ENCODE measurements at places on chromosomes 2 and 18.

- DNase-seq: peak; percentile 62
Measured at GRCh38 chr2:10162586-10163497, 40.3 kb downstream of the RRM2 start.

GRCh38 chr2:129741623-129742022 is 237.8 kb upstream of the RAB6C start:
- no peak for DNase-seq

GRCh38 chr18:7614042-7614441 is 46.9 kb downstream of the PTPRM start:
- no peak for DNase-seq

DNA sequence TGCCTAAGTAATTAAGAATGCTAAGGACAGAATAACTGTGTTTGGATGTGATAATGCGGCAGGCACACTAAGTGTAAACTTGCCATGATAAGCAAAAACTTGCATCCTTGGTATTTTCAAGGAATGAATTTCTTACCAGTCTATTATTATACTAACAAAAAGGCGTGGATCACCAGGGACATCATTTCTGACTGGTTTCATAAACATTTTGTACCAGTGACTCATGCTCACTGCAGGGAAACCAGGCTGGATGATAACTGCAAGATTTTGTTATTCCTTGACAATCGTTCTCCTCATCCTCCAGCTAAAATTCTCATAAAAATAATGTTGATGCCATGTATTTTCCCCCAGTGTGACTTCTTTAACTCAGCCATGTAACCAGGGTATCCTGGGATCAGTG is 289.5 kb downstream of the CDCA7 start:
- no peak for DNase-seq

DNA sequence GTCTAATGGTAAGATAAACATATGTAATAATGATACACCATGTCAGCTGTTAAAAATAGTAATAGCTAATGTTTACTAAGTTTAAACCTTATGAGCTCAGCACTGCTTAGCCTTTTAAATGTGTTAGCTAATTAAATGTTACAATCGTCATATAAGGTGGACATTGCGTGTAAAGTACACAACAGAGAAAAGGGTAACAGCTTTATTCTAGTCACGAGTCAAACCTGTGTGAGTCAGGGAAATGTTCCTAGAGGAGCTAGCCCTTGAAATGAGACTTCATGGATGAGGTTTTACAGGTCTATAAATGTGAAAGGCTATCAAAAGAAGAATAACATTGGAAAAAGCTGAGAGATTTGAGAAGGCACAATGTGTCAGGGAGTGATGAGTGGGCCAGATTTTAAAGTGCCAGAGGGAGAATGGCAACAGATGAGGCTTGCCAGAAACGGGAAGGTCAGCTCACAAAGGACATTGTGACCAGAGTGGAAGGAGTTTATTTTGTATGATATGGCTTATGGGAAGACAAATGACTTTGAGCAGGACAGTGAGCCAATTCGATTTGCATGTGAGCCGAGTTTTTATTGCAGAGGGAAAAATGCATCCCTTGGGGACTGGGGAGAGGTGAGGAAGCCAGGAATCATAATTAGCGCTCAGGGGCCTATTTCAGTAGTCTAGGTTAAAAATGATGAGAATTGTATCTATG is 276.3 kb downstream of the CTNNA2 start:
- DNase-seq: no peak

GRCh38 chr2:145690183-145690778 is 1170.4 kb upstream of the ZEB2 start:
- DNase-seq: no peak

GRCh38 chr2:102385522-102385921 is 29.9 kb downstream of the IL18R1 start:
- no peak for DNase-seq

GRCh38 chr2:188524519-188525113 is 232.9 kb downstream of the GULP1 start:
- peak; percentile 16 for DNase-seq

GRCh38 chr18:59881728-59882656 is 17.8 kb upstream of the PMAIP1 start:
- DNase-seq: no peak

- DNase-seq: no peak
Measured at GRCh38 chr18:4369705-4370104, 85.4 kb downstream of the DLGAP1 start.

DNA sequence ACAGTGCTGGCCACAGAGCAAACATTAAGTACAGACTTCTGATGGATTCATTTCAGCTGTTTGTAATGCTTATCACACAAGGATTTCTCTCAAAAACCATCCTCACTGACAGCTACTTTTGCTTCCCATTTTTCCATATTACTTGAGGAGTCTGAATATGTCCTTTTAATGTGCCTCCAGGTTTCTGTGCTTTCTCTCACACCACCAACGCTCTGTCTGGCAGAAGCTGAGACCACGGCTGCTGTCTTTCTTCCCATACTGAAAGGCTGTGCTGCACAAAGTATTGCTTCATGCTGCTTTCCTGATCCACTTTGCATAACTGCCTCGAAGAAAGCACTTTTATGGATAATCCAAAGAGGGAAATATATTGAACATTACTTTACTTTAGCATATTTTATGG is 312.1 kb upstream of the ZEB2 start:
- DNase-seq: no peak

DNA sequence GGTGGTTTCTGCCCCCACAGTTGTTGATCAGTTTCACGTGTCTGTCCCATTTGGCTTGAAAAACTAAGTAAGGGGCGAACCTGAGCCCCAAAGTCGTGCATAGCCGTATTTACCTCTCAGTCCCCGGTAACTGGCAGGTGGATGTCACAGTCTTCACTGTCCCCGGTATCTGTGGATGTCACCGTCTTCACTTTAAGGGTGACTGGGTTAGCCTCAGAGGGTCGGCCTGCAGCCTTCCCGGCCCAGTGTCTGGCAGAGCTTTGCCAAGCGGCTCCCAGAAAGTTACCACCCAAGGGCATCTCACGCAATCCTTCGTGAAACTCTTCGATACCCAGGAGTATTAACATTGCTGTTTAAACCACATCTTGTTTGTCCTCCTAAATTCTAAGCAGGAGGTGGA is 125.3 kb upstream of the CTDP1 start:
- no peak for DNase-seq

GRCh38 chr2:154978710-154979109 is 280.2 kb downstream of the KCNJ3 start:
- no peak for DNase-seq

DNA sequence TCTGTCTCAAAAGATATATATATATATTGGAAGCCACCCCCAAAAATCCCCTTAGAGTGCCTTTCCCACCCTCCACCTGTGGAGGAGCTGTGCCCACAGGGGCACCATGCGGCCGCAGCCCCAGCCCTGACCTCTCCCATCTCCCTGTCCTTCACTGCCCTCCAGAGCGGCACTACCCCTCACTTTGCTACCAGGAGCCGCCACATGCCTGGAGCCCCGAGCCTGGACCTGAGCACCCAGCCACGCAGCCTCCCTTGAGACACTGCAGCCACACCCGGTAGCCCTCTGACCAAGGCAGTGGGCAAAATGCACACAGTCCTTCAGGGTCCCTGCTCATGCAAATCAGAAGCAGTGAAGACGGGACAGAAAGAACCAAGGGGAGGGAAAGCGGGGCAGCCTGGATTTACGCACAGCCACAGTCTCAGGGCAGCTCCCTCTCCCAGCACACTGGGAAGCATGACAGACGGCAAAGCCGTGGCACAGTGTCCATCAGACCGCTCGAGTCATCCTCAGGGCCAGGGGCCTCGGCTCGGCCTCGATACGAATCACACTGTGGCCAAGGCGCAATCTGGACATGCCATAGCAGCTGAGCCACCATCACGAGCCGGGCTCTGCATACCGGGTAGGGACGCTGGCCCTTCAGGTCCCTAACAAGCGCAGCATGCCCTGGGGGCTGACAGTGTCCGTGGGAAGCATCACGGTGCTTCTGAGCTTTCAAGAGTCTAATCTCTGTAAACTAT is 10.1 kb downstream of the HDAC4 start:
- no peak for DNase-seq

- DNase-seq: no peak
Measured at GRCh38 chr18:9741793-9742523, 33.9 kb downstream of the RAB31 start.

GRCh38 chr2:236535024-236535423 is 34.6 kb upstream of the ACKR3 start:
- no peak for DNase-seq

DNA sequence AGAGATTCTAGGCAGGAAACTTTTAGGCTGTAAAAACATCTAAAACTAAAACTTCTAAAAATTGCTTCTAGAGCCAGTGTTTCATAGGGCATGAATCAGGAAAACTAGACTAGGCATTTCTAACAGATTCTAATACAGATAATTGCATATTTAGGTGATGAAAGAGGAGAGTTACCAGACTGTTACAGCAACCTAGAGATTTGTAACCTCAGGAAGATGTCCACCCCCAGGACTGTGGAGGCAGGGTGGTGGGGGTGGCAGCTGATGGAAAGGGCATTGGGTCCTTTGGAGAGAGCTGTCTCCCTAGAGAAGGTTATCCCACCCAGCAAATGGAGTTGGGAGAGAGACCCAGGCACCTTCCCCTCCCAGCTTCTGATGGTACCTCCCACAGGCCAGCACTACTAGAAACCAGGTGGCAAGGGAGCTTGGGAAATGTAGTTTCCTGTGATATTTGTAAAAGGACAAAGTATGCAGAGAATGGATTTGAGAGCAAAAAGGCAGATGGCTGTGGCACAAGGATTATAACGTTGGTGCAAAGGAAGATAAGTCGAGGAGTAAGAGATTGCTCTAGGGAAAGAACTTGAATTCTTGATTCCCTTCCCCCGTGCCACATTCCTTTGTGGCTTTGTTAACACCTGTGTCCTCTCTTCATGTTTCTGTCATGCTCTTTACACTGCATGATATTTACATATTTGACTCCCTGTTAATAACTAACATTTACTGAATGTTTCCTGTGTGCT is 75.6 kb upstream of the MGAT5 start:
- DNase-seq: no peak

DNA sequence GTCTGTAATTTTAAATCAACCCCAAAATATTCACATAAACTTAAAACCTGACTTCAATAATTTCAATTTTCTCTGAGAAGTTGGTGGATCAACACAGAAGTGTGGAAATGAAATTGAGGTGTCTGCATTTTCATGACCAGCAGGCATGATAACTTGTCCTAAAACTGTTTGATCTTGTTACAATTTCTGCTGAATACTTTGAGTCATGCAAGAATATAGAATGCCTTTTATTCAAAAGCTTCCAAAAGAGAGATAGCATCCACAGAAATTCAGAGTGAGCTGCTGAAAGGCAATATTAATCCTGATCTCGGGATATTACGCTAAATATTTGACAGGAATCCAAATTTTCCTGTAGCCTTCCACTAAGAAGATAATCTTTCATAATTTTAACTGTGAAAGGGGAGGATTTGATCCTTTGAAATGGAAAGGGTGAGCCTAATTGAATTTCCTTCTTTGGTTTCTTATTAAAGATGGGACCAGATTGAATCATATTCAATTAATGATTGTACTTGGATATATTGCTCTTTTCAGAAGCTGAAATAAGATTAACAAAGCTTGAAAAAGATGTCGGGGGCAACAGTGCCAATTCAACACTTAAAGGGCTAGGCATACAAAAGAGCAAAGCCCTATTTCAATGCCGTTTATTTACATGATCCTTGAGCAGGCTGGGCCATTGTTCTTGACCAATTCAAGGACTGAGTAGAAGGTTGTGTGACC is 129.3 kb downstream of the NCKAP5 start:
- DNase-seq: no peak

DNA sequence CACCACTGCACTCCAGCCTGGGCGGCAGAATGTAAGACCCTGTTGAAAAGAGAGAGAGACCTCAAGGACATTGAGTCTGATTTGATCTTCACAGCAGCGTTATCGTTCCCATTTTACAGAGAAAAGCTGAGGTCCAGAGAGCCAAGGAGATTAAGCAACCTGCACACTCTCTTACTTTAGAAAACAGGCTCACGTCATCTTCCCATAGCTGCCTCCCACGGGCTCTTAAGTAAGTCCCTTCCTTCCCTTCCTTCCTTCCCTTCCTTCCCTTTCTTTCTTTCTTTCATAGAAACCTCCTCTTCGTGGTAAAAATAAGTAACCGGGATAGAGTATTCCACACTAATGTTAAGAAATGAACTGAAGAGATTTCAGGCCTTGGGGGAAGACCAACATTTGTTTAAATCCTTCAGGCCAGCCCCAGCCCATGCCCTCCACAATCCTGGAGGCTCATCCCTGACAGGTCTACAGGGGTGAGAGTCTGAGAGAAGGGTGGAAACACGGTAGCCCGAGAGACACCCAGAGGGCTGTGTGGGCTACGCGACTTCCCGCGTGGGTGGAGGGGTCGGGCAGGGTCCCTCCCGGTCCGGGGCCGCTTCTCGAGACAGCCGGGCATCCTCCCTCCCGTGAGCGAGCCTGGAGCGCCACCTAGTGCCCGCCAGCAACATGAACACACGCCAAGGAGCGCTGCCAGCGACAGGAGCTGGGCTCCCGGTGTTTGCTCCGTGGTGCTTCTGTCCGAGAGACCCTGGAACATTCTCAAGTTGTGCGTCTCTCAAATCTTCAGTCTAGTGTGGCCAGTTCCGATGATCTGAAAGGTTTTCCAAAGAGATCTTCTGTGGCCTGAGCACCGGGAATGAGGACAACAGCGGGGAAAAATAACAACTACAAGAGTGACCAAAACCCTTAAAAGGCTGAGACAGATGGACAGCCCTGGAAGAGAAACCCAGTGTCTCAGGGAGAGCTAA is 160.3 kb downstream of the INO80D start:
- DNase-seq: peak; percentile 61

GRCh38 chr2:158357699-158358098 is 98.9 kb downstream of the CCDC148 start:
- DNase-seq: no peak

DNA sequence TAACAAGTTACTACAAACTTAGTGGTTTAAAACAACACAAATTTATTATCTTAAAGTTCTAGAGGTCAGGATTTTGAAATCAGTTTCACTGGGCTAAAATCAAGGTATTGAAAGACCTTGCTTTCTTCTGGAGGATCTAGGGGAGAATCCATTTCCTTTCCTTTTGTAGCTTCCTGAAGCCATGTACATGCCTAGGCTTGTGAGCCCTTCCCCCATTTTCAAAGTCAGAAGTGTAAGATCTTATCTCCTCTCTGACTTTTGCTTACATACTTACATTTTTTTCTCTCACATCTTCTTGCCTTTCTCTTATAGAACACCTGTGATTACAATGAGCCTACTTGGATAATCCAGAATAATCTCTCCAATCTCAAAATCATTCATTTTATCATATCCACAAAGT is 78.7 kb upstream of the MBOAT2 start:
- no peak for DNase-seq

DNA sequence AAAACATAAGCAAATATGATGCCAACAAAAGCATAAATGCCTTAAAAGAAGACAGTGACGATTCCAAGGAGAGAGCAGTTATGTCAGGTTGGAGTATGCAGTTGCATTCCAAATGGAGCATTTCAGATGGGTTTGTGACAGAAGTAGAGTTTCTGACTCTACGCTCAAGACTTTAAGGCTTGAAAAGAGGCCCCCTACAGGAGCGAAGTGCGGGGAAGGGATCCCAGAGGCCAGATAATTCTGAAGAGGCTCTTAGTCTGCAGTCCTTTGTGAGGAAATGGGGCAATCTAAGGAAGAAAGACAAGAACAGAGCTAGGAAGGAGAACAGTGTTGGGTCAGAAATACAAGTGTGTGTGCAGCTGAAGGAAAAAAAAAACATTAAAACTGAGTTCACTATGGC is 95.5 kb downstream of the ZNF521 start:
- DNase-seq: no peak

- no peak for DNase-seq
Measured at GRCh38 chr2:18067588-18068384, 189.3 kb downstream of the KCNS3 start.

All from NCI-H1105 (cell line).